ENCODE measurements at places on chromosomes 5 and 9. TPM values are rescaled to one million over a fixed set of nuclear protein-coding genes. Genes with fewer than 3 reads are reported as not detected.

ECM2 gene
- total RNA-seq = 1.4 TPM

FRRS1L gene
- not detected for total RNA-seq

SHISAL2B gene
- total RNA-seq = not detected

PPP2R2B gene
- 0.64 TPM for total RNA-seq

IQGAP2 gene
- total RNA-seq = not detected

CXXC5 gene
- 47.0 TPM for total RNA-seq

SPATA9 gene
- not detected for total RNA-seq

NOXA1 gene
- total RNA-seq = 2.2 TPM

SOX30 gene
- not detected for total RNA-seq

BARX1 gene
- not detected for total RNA-seq

HTR4 gene
- total RNA-seq = not detected

AMBP gene
- total RNA-seq = 0.24 TPM

KCNMB1 gene
- total RNA-seq = not detected

AIF1L gene
- 63.4 TPM for total RNA-seq

LRRTM2 gene
- not detected for total RNA-seq

LRRC14B gene
- not detected for total RNA-seq

WNT8A gene
- not detected for total RNA-seq

CACNA1B gene
- not detected for total RNA-seq

GZMA gene
- total RNA-seq = not detected

APBA1 gene
- total RNA-seq = under 0.01 TPM

DNM1 gene
- 2.8 TPM for total RNA-seq

Data from tracheal epithelial cell (primary cell).